Astrocyte of the hippocampus (primary cell): ENCODE measurements at places on chromosomes 12 and 14.

DNA sequence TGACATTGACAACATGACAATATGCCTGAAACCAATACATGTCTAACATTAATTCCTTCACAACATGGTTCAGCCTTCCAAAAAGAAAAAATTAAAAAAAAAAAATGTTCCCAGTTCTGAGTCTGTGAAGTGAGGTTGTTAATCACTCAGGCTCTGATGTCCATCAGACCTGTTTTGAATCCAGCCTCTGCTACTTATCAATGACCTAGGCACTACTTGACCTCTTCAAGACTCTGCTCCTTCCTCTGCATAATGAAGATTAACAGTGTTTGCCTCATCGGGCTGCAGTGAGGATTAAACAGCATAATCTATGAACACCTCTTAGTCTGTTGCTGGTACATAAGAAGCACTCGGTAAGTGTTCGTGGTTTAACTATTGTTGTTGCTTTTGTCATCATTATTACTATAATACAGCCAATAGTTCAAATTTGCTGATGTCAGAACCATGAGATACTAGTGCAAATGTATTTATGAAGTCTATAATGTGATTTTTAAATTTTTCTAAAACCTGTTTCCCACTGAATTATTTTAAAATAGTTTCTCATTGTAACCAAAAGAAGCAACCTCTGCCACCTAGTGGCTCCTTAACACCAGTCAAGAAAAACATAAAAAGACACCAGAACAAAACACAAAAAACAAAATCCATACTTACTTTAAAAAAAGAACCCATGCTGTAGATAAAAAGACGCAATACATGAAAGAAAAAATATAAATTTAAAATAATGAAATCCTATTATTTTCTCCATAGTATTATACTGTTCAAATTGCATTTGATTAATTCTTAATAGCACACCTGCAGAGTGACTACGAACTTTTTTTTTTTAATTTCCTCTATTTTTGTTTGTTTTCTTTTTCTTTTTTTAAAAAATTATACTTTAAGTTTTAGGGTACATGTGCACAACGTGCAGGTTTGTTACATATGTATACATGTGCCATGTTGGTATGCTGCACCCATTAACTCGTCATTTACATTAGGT lies 20.3 kb upstream of the TMX1 start:
- DNase-seq = peak; percentile 59

DNA sequence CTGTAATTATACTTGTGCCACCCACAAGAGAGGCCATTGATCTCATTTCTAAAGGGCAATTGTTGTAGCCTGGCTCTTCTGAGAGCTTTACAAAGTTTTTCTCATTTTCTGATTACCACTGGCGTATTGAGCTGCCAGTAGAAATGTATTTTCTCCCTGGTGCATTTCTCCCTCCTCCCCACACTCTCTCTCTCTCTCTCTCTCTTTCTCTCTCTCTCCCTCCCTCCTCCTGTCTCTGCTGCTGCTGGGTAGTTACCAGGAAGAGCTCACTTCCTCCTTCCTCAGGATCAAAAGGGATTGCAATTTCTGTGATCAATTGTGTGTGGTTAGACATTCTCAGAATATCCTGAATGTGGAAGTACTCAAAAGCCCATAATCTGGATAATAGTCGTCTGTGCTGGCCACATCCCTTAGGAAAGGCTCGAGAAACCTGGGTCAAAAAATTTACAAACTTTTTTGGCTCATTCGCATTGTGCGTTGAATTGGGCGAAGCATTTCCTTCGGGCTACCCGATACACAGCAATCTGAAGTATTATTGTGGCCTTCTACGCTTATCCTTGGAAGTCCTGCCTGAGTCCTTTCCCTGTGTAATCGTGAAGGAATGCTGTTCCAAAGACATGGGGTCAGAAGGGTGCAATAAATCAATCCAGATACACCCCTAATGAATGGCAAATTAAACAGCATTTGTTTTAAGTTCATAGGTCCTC lies 254.8 kb downstream of the MSRB3 start:
- DNase-seq = peak; percentile 71

DNA sequence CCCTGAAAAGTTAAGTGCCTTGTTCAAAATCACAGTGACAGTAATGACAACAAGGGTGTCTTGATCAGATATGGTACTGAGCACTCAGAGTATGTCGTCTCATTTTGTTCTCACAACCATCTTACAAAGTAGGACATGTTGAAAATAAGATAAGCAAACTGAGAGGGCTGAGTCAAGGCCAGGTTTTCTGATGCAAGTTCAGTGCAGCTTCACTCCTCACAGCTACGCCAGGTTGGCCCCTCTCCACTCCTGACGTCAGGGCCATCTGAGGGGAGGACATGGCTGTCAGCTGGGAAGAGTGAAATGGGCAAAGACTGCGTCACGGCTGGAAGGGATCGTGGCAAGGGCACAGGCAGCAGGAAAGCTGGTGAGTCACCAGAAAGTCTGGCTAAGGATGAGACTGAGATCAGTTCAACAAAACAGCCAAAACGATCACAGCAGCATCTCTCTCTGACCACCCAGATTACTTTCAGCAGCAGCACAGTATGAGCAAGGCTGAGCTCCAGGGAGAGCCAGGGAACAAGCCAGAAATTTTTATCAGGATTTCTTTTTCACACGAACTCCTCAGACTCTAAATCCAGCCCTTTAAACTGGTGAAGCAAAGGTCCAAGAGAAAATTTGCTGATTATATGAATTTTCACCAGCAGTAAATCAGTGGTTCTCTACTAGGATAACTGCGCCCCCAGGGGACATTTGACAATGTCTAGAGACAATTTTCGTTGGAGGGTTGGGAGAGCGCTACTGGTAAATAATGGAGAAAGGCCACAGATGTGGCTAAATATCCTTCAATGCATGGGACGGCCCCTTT lies 297.9 kb upstream of the AMIGO2 start:
- DNase-seq = peak; percentile 95

GRCh38 chr12:116053479-116054200 lies 223.9 kb downstream of the MED13L start:
- DNase-seq = peak; percentile 77

- DNase-seq = no peak
Observed at GRCh38 chr14:104600805-104601204, 3.8 kb downstream of the TMEM179 start.

DNA sequence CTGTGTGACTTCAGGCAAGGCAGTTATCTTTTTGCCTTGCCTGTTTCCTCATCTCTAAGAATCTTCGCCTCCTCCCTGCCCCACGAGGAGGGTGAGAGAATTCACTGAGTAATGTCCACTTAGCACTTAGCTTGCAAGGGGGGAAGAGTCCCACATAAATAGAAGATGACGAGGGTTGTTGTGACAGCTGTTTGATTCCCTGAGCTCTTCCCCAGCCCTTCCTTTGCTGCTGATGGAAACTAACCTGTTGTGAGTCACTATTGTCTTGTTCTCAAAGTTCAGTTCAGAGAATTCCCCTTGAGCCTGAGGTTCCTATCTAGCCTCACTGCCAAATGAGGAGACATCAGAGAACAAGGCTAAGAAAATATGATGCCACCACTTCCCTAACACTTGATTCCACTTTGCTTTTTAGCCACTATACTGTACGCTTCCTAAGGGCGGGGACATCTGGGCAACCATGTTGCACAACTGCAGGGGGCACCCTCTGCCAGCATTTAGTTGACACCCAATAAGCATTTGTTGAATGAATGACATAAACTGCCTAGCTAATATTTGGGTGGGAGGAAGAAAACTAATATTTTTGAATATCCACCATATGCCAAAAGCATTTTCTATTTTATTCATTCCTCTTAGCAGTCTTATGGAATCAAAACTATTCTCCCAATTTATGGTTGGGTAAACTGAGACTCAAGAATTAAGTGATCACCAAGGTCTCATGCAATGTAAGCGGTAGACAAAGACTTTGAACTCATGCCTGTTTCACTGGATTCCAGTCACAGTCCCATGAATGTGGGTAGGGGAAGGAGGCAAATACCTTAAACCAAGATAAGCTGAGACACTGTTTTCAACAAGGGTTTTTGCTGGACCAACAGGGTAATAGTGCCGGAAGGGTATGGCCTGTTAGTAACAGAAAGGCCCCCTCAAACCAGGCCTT lies 77.6 kb downstream of the ZFP36L1 start:
- DNase-seq = peak; percentile 20

- DNase-seq = no peak
Observed at GRCh38 chr12:33349791-33350190, 89.8 kb downstream of the SYT10 start.

GRCh38 chr14:48350971-48351370 lies 675.6 kb upstream of the MDGA2 start:
- no peak for DNase-seq

DNA sequence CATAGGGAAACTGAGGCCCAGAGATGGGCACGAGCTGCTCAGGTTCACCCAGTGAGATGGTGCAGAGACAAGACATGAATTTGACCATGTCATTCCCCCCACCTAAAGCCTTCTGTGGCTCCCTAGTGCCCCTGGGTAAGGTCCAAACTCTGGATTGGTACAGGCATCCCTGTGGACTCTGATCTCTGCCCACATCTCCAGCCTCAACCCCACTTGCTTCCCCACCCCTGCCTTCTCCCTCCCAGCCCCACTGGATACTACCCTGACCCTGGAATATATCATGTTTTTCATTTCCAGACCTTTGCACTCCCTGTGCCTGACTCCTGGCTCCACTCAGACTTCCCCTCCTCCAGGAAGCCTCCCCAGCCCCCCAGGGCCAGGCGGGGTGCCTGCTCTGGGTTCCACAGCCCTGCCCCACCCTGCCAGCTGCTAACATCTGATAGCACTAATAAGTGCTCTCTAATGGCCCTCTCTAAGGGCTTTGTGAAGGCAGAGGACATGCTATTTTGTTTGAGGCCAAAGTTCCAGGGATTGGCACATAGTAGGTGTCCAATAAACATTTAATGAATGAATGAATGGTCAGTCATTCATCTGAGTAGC lies 1.1 kb upstream of the SDSL start:
- DNase-seq = no peak

DNA sequence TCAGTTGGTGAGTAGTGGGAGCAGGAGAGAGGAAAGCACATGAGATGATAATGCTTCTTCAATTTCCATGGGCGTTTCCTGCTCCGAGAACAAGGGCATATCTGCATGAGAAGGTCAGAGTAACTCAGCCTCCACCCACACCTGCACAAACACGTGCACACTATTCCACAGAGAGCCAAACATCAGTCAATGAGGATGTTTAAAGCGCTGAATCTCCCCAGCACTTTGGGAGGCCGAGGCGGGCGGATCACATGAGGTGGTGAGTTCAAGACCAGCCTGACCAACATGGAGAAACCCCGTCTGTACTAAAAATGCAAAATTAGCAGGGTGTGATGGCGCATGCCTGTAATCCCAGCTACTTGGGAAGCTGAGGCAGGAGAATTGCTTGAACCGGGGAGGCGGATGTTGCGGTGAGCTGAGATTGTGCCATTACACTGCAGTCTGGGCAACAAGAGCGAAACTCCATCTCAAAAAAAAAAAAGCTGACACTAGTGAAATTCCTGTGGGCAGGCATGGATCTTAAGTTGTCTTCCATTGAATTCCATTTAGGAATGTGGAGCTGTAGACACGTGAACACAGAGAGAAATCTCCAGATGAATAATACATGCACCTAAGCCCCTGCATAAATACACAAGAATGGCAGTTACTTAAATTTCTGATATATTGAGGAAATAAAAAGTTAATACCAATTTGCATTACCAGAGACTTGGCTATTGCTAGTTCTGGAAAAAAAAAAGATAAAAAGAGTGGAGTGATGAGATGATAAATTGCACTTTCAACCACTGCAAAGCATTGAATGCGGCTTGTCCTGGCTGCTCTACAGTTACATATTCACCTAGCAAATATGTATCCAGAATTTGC lies 1097.4 kb upstream of the TMEM132C start:
- peak; percentile 51 for DNase-seq

GRCh38 chr12:32988982-32989381 lies 92.4 kb upstream of the PKP2 start:
- peak; percentile 56 for DNase-seq

- peak; percentile 30 for DNase-seq
Observed at GRCh38 chr12:6961278-6961694, 9.2 kb downstream of the PHB2 start.

GRCh38 chr14:98323836-98324235 lies 948.2 kb downstream of the BCL11B start:
- DNase-seq = peak; percentile 86

DNA sequence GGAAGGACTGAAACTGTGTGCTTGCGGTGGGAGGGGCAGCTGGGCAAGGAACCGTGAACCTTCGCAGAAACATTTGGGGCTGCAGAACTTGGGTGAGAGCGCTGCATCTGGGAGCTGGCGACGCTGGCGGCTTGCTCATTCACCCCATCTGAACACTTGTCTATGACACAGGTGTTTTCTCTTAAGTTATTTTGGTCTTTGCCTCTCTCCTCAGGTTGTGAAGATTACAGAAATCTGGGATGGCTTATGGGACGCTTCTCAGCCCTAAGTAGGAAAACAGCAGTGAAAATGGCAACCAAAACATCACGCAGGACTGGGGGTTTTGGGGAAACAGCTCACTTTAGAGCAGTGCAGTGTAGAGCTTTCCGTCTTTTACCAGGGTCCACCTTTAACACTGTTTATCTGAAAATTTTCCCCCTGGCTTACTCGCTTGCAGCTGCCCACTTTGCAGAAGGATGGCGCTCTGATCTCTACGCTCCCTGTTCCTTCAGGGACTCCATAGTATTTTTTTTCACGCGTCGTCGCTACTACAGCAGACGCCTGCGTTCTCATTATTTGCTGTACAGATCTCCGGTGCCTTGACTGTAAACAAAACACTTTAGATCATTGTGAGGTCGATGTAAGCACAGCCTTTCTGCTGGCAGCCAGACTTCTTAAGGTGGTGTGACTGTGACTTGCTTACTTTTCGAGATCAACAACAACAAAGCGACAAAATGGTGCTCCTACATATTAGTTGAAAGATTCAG lies 2.7 kb upstream of the CDKN1B start:
- peak; percentile 67 for DNase-seq

GRCh38 chr14:38367922-38368321 lies 112.0 kb upstream of the CLEC14A start:
- DNase-seq = no peak

DNA sequence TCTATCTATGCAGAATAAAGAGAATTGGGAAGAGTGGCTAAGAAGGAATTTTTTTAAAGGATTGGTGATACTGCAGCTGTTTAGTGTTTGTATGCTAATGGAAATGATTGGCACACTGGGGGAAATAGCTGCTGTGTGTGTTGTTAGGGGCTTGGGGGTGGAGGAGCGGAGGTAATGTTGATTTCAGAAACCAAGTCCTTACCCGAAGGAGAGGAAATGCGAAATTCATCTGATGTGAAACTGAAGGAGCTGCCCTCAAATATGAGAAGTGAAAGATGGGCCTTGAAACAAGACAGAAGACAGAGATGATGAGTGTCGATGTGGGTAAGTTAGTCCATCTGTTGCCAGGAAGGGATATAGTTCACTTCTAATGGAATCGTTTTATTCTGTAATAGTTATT lies 21.2 kb upstream of the RNASE12 start:
- no peak for DNase-seq

DNA sequence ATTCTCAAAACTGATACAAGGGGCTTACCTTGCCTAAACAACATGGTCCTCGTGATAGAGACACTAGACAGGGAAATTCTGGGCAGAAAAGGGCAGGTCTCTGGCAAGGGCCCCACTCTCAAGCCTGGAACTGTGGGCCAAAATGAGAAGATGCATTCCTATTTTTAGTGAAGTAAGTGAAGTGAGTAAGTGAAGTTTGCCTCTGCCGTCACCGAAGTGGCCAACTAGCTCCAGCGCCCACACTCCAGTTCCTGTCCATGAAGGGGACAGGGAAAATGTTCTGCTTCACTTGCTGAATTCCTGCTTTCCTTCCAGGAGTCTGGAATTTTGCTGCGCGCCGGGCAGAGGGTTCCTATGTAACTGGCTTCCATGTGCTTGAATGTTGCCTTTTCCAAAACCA lies 1035.6 kb upstream of the TMEM132C start:
- no peak for DNase-seq
